ENCODE measurements at places on chromosomes 12 and 14.

DNA sequence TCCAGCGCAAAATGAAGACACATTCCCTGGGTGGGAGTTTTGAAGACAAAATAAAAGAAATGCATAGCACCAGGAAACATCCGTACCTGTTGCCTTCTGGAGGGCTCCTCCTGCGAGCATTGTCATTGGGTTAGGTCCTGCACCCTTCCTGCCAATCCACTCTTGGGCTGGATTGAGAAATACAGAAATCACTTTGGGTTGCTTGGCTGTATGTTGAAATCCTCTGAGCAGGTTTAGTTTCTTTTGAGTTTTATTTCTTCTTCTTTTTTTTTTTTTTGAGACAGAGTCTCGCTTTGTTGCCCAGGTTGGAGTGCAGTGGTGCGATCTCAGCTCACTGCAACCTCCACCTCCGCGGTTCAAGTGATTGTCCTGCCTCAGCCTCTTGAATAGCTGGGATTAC is 67.6 kb downstream of the ARF6 start:
- DNase-seq = peak; percentile 73

DNA sequence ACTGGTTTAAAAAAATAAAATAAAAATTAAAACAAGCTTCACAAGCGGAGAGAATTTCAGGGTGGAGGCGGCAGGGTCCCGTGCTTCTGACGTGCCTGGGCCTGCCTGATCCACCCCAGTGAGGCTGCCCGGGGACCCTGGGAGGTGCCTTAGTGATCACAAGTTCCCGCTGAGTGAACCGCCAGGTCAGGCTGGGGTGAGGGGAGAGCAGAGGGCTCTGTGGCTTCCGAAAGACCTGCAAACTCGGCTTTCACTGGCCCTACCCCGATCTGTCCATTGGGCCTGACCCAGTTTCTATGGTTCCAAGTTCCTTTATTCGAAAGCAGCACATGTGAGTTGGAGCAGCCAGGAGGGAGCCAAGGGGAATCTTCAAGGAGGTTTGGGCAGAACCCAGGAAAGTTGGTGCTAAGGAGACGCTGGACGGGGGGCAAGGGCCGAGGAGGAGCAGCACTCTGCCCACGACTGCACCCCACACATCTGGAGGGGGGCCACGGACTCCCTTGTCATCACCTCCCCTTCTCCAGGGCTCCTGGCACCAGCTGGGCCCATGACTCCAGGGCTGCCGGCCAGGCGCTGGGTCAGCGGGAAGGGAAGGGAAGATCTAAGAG is 12.9 kb downstream of the MMP14 start:
- DNase-seq = no peak

- DNase-seq = no peak
Observed at GRCh38 chr14:21874167-21874566, 200.5 kb upstream of the OR4E1 start.

GRCh38 chr14:93970585-93970964 is 5.8 kb downstream of the ASB2 start:
- peak; percentile 8 for DNase-seq

DNA sequence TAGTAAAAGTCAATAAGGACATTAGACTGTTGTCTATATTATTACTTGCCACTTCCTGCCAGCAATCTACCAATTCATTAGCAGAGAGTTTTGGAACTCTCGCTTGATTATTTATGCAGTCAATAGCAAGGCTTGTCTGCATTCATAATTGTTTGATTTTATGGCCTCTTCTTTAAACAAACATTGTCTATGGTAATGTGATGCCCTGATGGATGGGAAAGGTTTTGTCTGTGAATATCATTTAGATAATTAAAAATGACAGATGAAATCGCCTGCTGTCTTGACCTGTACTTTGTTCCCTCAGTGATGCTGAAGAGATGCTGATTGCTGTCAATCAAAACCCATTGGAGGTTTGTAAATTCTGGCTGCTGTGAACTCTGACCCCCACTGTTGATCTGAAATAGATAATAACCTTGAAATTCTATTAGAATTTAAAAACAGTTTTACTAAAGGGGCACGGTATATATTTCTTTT is 455.3 kb downstream of the NPAS3 start:
- DNase-seq = peak; percentile 90

DNA sequence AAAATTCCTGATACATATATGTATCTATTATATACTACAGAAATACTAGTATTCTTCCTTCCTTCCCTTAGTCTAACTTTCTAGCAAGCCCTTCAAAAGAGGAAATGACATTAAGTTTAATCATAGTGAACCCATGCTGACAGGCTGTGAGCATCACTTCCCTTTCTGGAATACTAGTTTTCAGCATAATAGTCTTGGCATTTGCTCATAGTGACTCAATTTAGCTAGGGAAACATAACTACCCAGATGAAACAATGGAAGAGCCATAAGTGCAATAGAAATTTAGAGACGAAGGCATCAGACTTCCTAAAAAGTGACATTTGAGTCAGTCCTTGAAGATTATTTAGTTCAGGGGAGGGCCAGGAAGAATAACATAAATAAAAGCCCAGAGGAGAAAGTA is 184.5 kb upstream of the CRY1 start:
- no peak for DNase-seq

DNA sequence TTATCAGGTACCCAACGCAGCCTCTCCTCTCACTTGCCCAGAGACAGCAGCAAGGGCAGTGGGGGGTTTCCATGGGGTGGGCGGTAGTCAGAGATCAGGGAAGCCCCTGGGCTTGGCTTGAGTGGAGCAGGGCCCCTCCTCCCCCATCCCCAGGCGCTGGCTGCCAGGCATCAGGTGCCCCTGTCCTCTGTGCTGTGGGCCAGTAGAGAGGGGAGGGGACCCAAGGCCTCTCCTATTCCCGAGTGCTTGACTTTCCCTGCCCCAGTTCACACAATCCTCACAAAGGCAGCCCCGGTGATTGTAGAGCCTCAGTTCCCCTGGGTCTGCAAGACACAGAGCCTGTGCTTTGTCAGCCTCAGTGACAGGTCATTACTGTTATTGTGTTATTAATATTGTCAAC is 57.7 kb downstream of the MVK start:
- DNase-seq = no peak

GRCh38 chr12:71799106-71799505 is 40.5 kb upstream of the TBC1D15 start:
- DNase-seq = no peak

GRCh38 chr14:69013943-69014782 is 35.1 kb upstream of the ACTN1 start:
- DNase-seq = peak; percentile 71

GRCh38 chr14:61661471-61662400 is 33.6 kb upstream of the HIF1A start:
- DNase-seq = no peak

- no peak for DNase-seq
Observed at GRCh38 chr12:46675736-46676135, 150.1 kb downstream of the SLC38A4 start.

GRCh38 chr12:97748298-97748697 is 285.7 kb downstream of the RMST start:
- peak; percentile 96 for DNase-seq

DNA sequence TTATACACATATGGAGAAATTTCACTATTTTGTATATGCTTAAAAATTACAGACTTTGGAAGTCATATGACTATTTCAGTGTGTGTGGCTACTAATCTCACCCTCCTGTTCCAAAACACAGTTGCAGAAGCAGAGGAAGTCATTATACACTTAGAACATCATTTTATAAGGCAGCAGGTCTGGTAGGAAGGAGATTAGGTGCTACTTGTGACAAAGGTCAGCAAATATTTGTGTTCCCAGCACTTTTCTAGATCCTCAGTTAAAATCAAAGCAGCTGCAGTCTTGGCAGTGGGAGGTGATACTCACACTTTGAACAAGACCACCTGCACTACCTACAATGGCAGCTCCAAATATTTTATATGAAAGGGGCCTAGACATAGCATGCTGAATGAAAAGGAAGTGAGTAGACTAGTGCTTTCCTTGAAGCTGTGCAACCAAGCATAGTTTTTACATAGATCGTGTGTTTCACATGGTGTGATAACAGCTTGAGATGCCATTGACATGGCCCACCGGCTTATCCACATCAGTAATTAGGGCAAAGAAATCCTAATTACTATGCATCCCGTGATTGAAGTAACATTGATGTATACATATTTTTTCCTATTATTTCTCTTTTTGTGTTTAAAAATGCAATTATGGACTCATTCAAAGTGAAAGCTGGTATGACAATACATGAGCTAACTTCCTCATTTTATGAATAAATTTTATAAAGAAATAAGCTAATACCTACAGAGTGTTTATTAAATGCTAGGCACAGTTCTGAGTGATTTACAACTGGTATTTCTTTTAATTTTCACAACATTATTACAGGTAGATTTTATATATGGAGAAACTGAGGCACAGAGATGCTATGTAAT is 5.3 kb downstream of the GYS2 start:
- DNase-seq = peak; percentile 6

DNA sequence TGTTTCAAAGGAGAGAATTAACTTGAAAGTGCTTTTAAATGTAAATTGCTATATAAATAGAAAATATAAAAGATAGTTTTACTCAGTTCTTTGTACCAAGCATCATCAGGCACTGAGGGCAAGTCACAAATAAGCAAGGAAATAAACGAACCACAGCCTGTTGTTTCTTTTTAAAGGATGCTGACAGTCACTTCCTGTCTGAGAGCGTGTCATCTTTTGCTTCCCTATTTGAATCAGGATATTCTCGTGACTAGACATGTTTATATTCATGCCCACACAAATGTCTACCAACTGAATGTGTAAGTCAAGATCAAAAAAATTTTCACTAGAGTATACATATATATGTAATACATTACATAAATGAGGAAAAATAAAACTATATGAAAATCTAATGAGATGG is 31.4 kb upstream of the SLC2A13 start:
- DNase-seq = no peak

- no peak for DNase-seq
Observed at GRCh38 chr12:60123557-60123956, 527.7 kb downstream of the SLC16A7 start.

DNA sequence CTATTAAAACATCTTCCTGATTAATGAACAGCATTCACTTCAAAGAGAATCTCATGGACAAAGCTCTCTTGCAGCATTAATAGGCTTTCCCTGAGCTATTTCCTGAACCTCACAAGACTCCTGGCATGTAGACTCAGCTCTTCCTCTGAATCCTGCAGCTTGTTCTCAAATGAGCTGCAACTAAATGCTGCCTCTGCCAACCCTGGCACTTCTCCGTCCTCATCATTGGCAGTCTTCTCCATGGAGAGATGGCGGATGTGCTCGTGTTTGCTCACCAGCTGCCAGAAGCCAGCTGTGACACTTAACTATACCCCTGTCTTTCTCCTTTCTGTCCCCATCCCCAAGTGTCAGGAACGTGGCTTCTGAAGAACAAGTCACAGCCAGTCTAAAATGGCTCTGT is 232.1 kb downstream of the FOXN3 start:
- DNase-seq = no peak

DNA sequence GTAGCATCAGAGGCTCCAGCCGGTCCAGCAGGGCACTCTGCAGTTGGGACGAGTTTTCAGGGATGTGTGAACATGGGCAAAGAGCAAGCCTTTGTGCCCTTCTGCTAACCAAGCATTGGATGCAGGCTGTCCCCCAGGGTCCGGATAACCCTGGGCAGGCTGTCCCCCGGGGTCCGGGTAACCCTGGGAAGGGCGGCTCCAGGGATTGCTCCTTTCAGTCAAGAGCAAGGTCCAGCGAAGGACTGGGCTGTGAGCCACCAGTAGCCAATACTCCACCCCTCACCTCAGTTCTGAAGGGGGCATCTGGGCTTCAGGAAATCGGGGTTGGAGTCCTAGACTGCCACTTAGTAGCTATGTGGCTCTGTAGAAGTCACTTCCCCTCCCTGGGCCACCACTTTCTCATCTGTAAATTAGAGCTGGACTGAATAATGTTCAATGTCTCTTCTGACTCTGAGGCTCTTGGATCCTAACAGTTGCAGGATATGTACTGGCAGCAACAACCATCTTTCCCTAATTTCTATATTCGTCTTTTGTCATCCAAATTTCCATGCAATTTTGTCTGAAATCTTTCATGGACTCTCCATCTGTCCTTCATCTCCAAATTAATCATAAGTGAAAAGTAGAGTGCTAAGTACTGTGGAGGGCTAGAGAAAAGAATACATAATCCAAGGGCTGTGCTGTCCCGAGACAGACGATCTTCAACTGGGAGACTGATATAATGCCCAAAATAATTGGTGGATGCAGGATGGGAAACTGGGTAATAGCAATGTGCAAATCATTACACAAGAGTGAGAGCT is 137.4 kb upstream of the NTF3 start:
- DNase-seq = no peak

DNA sequence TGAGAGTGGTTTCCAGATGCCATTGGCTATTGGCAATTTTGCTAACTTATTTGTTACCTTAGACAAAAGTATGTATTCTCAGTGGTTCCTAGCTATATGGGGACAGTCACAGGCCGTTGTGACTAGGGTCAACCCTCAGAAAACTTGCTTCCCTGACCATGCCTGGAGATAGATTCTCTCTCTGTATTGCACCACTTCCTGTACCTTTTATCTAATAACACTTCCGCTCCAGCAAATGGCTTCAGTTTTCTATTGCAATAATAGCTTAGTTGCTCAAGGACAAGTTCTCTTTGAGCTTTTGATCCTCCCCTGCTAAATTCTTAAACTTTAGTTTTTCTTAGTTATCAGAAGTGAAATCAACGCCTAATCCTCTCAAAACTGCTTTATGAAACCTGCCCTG is 338.0 kb downstream of the RMST start:
- DNase-seq = no peak

- no peak for DNase-seq
Observed at GRCh38 chr12:68815928-68816800, 8.2 kb downstream of the MDM2 start.

- DNase-seq = no peak
Observed at GRCh38 chr14:59292028-59292427, 103.6 kb downstream of the DAAM1 start.

- no peak for DNase-seq
Observed at GRCh38 chr14:79658769-79659168, 552.5 kb downstream of the DIO2 start.

DNA sequence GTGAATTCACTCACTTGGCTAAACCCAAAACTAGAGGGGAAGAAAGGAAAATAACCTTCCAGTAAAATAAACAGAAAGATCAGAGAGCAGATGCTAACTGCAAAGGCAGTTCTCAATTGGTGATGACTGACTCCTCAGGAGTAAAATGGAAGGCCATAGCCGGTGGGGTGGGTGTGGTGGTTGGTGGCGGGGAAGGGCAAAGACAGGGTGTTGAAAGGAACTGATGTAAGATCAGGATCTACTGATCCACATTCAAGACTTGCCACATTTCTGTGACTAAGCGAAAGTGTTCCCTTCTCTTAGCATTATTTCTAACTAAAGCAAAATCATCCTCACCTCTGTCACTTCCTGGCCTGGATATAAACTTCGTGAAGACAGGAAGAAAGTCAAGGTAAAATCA is 26.3 kb upstream of the TC2N start:
- DNase-seq = no peak

Data from DMS153 (cell line).